ENCODE measurements at places on chromosomes 3 and 15.

- H3K27ac ChIP-seq = peak overlapping the region; percentile 57
These were observed 114.9 kb upstream of the MEF2A start for GRCh38 chr15:99450896-99451358.

- no peaks in the 10 kb centered on the region for H3K36me3 ChIP-seq
- peak overlapping the region; percentile 74 for H3K27ac ChIP-seq
- H3K4me1 ChIP-seq = peaks cover 53% of the 10 kb centered on the region
These were observed 21.5 kb downstream of the PLD1 start for GRCh38 chr3:171788546-171789351.

GRCh38 chr15:55552926-55553325 is 35.2 kb downstream of the PYGO1 start:
- H3K27me3 ChIP-seq = no peaks in the 10 kb centered on the region
- H3K27ac ChIP-seq = no peak overlapping the region
- DNase-seq = no peak
- H3K4me3 ChIP-seq = no peak overlapping the region
- H3K4me1 ChIP-seq = no peaks in the 10 kb centered on the region

DNA sequence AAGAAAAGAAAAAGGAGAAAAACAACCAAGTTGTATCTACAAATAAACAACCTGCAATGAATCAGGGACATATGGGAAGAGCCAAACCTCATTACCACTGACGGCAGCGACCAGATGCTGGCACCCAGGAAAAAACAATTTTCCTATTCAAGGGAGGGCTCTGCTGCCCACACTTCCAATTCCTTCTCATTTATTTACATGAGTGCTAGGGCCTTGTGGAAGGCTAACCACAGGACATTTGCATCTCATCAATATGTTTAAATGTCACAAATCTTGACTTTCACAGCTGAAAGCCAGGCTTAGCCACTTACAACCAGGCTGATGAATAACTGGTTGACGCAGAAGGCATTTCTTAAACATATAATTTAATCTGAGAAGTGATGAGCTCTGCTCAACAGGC is 36.0 kb downstream of the RFTN1 start:
- no peak overlapping the region for H3K4me3 ChIP-seq
- peaks cover 11% of the 10 kb centered on the region for H3K4me1 ChIP-seq
- no peaks in the 10 kb centered on the region for H3K27me3 ChIP-seq
- H3K27ac ChIP-seq = no peak overlapping the region
- no peak for DNase-seq
- H3K36me3 ChIP-seq = peaks cover 3% of the 10 kb centered on the region

DNA sequence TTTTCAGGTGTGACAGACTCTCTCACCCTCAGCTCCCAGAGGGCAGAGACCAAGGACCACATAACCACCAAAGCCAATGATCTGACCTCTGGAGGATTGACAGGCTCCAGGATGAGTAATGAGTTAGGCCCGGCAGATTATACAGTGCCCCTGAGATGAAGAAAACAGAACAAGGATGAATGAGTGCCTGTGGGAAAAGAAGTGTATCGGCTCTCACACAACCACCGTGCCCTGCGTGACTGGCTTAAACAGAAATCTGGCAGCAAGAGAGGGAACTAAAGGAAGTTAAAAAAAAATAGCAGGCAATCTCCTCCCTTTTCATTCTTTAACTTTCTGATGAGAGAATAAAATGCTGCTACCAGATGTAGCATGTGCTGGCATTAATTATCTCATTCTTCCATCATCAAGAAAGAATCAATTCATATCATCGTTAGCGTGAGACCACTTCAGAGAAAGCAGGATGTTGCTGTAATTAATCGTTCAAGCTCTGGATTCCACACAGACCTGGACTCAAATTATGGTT is 227.5 kb upstream of the COL8A1 start:
- no peaks in the 10 kb centered on the region for H3K27me3 ChIP-seq
- no peak for DNase-seq
- no peaks in the 10 kb centered on the region for H3K4me1 ChIP-seq

- no peaks in the 10 kb centered on the region for H3K27me3 ChIP-seq
- H3K27ac ChIP-seq = no peak overlapping the region
- H3K36me3 ChIP-seq = no peaks in the 10 kb centered on the region
- no peak overlapping the region for H3K4me3 ChIP-seq
- peaks cover 7% of the 10 kb centered on the region for H3K4me1 ChIP-seq
These were observed 393.7 kb downstream of the FEZF2 start for GRCh38 chr3:61979638-61980037.

DNA sequence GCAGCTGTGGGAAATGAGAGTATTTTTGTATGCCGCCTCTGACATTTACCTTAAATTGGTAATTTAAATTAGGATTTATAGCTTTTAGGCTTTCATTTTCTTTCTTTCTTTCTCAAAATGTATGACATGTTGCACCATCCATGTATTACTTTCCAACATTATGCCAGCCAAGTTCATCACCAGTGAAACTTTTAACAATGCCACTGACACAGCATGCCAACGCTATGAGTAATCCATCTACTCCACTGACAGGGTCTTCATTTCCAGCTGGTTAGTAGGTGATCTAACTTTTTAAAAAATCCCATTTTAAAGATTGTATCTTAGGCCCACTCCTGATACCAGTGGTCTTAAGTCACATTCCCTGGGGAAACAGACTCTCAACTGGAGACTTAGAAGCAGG is 21.8 kb upstream of the CLDN16 start:
- peaks cover 11% of the 10 kb centered on the region for H3K4me1 ChIP-seq
- no peaks in the 10 kb centered on the region for H3K27me3 ChIP-seq
- no peak for DNase-seq
- peak overlapping the region; percentile 4 for H3K27ac ChIP-seq

- no peaks in the 10 kb centered on the region for H3K36me3 ChIP-seq
- no peak for DNase-seq
- H3K27me3 ChIP-seq = no peaks in the 10 kb centered on the region
- no peaks in the 10 kb centered on the region for H3K4me1 ChIP-seq
These were observed 81.5 kb downstream of the CSNK1G1 start for GRCh38 chr15:64274341-64274950.

Measured in suprapubic skin (tissue), 4 donors.